NCI-H1417 treated with DMSO at 0.1 percent for 48 hours (cell line): ENCODE measurements at places on chromosomes 12 and 14.

GRCh38 chr14:74977164-74977900 is 21.9 kb upstream of the PGF start:
- no peak for DNase-seq

- DNase-seq: no peak
These were observed 17.2 kb upstream of the ARID2 start for GRCh38 chr12:45712319-45712718.

GRCh38 chr14:91753501-91754128 is 21.7 kb upstream of the CATSPERB start:
- DNase-seq: no peak

GRCh38 chr14:101899263-101899662 is 65.1 kb upstream of the DYNC1H1 start:
- DNase-seq: no peak

DNA sequence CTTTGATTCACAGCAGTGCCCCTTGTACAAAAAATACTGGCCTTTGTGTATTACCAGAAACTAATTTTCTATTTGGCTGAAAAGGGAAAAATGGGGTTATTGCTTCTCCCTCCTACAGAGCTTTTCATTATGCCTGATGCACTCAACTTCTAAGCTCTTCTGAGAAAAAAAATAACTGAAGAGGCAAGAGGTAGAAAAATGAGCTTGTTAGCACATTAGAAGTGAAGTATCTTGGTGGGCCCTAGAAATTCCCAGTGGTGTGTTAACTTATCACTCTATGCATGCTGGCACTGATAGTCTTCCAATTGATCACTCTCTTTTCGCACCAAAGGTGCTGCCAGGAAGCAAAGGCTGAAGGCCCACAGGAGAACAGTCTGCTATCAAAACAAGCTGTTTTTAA is 17.1 kb downstream of the INSM2 start:
- DNase-seq: no peak

DNA sequence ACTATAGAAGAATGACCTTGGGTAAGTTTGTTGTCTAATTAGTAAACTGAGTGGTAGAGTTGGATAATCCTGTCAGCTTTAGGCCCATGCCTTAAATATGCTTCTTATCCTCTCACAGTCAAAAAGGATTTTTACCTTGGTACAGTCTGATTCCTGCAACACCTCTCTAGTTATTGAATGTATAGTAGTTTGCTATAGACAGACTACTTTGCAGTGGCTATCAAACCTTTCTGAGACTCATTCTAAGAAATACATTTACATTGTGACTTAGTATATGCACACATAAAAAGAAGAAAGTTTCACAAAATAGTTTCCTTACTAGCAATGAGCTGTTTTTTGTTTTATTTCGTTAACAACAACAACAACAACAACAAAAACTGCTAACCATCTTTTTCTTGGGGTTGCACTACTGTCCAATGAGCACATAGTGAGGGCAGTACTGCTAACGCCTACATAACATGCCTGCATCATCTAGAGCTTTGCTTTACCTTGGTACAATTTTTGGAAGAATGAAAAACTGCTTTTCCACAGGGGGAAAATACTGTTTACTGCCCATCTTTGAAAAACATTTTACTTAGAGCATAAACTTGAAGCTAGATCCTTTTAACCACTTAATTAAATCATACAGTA is 28.5 kb downstream of the WNK1 start:
- no peak for DNase-seq

DNA sequence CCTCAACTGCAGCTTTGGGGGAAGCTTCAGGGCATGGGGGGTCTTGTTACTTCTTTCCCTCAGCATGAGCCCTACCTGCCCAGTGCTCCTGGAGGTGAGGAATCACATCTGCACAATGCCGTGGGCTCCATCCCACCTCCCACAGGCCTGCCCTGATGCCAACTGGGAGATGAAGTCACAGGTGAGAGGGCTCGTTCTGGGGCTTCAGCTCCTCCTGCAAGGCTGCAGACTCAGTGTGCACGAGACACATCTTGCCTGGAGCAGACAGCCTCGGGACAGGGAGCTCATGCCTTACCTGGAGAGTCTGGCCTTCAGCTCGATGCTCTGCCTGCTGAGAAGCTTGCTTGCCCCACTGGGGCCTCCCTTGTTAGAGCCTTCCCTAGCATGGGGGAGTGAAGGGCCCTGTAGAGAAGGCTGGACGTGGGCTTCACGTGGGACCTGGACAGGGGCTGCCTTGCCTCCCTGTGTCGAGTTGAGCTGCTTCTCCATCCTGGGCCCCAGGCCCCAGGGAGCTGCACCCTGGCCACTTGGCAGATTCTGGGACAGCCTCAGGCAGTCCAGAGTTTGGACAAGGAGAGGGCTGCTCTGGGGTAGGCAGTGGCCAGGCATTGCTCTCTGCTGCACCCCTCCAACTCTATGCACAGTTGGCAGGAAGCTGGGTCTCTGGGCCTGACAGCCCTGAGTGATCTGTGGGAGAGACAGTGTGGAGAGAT is 171.4 kb downstream of the KIF26A start:
- no peak for DNase-seq

DNA sequence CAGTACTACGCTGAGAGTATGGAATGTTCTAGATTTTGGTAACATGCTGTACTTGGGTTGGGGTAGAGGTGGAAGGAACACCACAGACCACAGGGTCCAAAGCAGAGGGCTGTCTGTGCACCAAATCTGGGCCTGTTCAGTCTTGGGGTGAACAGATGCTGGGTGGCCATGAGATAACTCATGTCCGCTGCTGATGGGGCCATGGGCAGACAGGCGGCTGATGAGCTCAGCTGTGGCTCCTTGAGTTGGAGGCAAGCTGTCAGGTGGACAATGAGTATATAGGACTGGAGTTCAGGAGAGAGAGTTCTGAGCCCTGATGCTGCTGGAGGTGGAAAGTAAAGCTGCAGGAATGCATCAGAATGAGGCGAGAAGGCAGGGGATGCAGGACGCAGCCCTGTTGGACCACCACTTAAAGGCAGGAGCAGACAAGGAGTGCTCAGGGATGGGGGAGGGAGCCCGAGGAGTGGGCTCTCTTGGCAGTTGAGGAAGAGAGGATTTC is 6.2 kb downstream of the SMIM41 start:
- no peak for DNase-seq

DNA sequence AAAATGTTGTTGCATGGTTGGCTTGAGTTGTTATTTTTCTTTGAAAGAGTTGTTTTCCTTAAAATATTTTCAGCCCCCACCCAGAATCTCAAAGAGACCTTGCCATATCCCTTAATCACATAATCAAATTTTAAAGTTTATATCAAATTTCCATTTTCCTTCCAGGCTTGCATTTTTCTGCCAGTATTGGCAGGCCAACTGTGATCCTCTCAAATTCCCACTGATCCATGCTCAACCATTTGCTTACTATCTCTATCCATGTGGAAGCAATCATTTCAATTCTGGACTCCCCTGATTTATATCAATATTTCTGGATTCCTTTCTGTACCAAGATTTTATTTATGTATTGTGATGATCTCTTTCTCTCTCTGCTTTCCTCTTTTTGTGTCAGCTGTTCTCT is 64.2 kb upstream of the PYGL start:
- no peak for DNase-seq

GRCh38 chr12:60230056-60230455 is 634.2 kb downstream of the SLC16A7 start:
- DNase-seq: no peak
